SW 1271 (cell line): ENCODE measurements at places on chromosomes 4 and X.

- no peak for DNase-seq
Measured at GRCh38 chrX:9327086-9327746, 137.6 kb upstream of the TBL1X start.

DNA sequence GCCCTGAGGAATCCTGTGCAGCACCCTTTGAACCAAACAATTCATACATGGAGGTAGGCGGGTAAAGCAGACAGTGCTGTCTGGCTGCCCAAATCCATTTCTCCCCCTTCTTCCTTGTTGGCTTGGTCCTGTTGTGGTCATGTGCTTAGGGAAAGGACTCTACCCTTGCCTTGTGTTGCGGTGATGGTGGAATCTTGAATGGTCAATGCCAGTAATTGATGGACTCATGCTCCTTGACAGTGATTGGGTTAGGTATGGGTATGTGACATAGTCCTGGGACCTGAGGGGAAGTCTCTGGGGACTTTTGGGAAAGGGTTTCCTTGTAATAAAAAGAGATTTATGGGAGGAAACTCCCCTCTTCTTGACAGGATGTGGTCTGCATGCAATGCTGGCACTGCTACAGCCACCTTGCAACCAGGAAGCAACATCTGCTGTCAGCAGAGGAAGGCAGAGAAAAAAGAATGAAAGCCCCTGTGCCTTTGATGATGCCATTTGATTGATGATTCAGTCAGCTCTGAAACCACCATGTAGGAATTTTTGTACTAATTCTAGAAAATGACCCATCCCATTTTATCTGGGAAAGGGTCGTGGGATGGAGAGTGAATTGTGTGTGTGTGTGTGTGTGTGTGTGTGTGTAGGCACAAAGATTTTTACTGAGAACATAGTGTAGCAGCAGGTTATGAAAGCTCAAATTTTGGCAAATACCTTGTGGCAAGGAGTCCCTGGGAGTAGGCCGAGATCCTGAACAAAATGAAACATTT lies 30.0 kb upstream of the HUWE1 start:
- DNase-seq: no peak

DNA sequence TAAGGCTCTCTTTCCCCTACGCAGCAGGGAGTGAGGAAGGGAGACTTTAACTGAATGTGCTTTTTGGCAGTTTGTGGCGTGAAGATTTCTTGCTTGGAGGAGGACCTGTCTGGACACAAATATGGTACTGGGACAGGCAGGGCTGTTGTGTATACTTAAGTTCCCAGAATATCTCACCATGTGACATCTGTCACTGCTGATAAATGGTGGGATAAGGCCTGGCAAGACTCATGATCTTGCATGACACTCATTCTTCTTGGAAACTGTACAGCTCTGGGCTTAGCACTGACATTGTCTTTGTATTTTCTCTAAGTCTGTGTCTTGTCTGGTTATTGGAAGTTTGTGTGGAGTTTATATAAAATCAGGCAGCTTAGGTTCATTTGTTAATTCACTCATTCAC lies 93.1 kb downstream of the STK32B start:
- no peak for DNase-seq

DNA sequence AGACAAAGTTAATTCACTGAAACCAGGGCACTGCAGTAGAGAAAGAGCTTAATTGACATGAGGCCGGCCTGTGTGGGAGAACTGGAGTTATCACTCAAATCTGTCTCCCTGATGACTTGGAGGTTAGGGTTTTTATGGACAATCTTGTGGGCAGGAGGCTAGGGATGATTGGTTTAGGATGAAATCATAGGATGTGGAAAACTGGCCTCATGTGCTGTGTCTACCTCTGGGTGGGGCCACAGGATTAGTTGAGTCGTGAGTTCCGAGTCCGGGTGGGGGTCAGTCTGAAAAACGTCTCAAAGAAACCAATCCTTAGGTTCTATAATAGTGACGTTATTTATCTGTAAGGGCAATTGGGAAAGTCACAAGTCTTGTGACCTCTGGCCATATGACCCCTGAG lies 68.1 kb downstream of the UCHL1 start:
- no peak for DNase-seq

GRCh38 chr4:88731381-88731780 lies 33.8 kb upstream of the NAP1L5 start:
- DNase-seq: no peak

DNA sequence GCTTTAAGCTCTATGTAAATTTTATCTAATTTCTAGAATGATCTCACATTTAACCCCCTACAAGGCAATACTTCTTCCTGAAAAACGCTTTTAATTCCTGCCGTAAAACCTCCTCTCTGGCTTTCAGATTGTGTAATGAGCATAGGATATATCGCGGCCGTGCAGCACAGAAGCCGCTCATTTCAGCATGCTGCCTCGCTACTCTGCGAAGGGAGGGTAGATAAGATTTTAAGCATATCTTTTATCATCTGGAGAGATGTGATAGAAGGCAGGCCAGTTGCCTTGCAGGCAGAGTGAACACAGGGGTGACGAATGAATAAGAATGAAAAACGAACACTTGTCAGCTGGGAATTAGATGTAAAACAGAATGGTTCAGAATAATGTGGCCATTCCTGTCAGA lies 265.5 kb downstream of the UNC5C start:
- DNase-seq: no peak

DNA sequence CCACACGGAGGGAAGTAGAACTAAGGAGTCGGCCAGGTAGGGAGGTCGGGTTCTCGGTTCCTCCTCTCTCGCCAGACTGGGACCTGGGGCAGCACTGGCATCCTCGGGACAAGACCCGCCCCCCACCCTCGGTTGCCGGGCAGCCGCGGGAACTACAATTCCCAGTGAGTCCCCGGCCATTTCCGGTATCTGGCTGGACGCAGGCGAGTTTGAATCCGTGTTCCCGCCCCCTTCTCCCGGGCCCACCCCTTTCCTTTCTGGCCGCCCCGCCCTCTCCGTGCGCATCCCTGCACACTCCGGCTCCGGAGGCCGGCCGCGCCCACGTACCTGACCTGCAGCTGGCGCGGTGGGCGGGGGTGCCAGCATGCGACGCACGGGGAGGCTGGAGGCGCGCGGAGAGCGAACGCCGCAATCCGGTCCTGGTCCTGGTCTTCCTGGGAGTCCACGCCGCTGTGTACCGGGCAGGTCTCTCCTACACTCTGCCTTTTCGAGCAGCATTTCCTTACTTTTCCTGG lies 10.2 kb upstream of the DLG3 start:
- DNase-seq: peak; percentile 84

DNA sequence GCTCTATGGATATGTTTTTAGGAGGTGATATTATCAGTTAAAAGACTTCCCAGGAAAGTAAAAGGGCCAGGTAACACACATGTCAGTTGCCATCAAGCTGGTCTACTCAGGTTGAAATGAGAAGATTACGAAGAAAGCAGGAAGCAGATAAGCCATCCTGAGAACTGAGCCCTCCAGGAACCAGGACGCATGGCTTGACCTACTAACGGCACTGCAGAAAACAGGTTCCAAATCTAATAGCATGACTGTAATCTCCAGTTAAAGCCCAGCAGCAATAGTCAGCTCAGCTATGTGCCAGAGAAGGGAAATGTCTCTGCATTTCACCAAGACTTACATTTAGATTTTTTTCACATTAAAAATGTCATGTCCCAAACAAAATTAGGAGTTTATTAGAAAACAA lies 77.9 kb downstream of the APBB2 start:
- DNase-seq: no peak

GRCh38 chr4:152257601-152258066 lies 278.3 kb downstream of the FBXW7 start:
- no peak for DNase-seq

DNA sequence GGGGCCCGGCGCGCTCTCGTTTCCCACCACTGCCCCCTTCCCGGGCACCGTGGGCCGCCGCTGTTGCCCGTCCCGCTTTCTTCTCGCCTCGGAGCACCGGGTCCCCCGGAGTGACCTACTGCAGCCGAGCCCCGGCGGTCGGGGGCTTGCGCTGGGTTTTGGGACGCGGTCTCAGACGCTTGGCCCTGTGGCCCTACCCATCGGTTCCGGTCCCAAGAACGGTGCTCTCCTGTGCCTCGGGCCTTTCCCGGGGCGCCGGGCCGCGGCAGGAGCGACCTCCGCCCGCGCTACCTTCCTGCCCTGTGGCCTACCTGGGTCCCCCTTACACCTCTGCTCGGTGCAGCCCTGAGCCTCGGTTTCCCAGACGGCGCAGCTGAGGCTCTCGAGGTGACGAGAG lies 21.6 kb upstream of the HMX1 start:
- no peak for DNase-seq

DNA sequence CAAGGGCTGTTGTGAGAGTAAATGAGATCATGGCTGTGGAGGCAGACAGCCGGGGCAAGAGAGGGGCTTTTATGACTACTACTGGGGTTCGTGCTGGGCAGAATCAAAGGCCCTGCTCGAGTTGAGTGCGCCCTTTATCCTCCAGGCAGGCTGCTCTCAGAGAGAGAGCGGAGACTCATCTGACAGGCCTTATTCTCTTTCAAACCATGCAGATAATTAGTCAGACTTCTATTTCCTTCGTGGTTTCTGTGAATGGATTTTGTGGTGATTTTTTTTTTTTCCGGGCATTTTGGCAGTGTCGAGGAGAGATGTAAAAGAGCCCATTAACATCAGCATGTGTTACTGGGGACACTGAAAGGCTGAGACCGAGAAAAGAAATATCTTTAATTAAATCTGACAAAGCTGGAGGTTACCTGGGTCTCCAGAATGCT lies 73.6 kb downstream of the MED28 start:
- no peak for DNase-seq

- no peak for DNase-seq
Measured at GRCh38 chrX:38494239-38494823, 67.0 kb upstream of the TSPAN7 start.

DNA sequence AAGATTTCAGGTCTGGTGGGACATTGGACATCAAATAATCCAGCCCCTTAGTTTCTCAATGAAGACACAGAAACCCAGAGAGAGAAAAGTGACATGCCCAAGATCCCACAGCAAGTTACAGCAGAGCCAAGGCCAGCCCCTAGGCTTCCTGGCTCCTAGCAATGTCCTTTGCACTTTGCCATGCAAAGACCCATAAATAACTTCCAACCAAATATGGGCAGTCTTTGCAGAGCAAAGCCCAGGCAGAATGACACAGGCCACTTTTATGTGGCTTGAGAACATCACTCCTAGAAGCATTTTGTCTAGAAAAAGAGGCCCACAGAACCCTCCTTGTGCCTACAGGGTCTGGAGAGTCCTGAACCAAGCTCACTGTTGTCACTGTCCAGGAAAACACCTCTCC lies 78.1 kb upstream of the ATP6AP2 start:
- DNase-seq: no peak

- DNase-seq: no peak
Measured at GRCh38 chr4:819401-820229, 6.3 kb downstream of the CPLX1 start.

GRCh38 chr4:172830295-172830764 lies 338.3 kb upstream of the GALNT7 start:
- no peak for DNase-seq

DNA sequence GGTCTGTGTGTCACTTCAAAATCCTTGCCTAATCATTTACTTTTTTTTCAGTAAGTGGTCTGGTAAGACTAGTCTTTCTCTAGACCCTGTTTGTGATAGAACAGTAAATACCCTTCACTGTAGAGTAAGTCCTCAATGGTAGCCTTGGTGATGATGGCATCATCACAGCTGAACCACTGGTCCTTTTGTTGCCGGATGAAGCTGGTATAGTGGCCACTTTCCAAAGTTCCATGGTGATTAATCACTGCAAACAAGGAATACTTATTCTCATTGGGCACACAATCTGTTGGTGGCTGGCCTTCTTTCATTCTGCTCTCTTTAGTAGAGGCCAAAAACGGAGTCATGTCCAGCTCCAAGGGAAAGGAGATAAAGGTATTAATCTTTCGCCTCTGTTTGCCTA lies 2.9 kb downstream of the USP51 start:
- no peak for DNase-seq
